ENCODE measurements at places on chromosomes 16 and 17.

DNA sequence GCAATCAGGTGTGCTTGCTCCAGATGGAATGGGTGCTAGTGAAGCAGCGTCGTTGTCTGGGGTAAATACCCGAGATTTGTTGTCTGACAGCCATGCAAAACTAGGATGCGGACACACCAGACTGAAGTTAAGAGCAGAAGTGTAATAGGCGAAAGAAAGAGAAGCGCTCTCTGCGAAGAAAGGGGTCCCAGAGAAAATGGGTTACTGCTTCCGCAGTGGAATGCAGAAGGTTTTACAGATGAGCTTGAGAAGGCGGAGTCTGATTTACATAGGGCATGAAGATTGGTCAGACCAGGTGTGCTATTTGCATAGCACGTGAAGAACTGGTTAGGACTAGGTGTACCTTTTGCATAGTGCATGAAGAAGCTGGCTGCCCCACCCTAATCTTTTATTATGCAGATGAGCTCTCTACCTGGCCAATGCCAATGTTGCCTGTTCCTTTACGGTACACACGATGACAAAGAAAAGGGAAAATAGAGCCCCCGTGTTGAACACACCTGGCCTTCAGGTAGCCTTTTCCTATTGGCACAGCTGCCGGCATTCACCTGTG is 32.0 kb upstream of the SNN start:
- peak; percentile 52 for DNase-seq

- DNase-seq, result no peak
These were observed 52.3 kb upstream of the RASL10B start for GRCh38 chr17:35679007-35679682.

DNA sequence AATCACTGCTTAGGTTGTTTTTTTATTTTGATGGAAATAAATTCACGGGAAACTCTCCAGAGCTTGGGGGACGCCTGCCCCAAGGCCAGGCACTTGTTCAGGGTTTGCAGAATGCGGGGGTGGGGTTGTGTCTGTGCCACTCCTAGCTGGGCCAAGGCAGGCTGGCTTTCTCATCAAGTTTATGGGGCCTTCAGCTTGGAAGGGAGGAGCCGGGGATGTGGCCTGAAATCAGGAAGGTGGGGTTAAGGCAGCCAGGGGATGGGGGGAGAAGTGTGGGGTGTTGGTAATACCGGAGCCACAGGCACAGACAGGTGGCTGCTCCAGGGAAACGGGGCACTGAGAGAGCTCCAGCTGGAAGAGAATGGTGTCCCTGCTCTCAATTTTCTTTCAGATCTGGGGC is 1.7 kb upstream of the CHAD start:
- DNase-seq, result peak; percentile 23

GRCh38 chr17:67638871-67639270 is 78.9 kb upstream of the NOL11 start:
- no peak for DNase-seq

DNA sequence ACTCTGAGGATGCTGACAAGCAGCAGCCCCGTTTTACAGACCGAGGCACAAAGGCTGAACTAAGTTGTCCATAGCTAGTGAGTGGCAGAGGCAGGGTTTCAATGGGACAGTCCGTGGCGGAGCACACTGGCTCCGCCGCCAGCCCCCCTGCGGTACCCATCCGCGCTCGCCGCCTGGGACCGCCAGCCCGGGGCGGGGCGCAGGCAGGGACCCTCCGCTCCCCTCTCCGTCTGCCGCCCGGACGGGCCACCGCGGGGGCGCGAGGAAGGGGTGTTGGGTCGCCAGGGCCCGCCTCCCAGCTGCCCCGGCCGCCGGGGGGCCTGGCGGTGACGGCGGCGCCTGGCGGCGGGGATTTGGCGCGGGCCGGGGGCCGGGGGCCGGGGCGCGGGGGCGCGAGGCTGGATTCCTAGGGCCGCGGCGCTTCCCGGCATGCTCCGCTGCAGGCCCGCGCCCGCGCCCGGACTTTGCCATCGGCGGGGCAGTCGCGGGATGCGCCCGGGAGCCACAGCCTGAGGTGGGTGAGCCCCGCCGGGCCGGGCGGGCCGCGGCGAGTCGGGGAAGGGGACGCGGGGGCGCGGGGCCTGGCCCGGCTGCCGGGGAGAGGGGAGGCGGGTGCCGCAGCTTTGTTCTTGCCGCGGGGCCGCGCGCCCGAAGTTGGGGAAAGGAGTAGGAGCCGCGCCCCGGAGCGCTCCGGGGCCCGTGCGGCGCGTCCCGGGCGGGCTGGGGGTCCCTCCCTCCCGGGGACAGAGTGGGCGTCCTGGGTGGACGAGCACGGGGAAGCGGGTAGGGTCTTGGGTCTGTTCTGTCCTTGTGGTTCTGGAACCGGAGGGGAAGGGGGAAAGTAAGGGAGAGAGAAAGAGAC is at the start of gene TMEM98:
TMEM98 (plus strand) TSS at position 430 of the 862 bp plus-strand sequence. CDS start 3,376 bp downstream, outside the sequence.
- peak; percentile 84 for DNase-seq

- DNase-seq, result no peak
These were observed 581.4 kb downstream of the CDH11 start for GRCh38 chr16:64540434-64540833.

DNA sequence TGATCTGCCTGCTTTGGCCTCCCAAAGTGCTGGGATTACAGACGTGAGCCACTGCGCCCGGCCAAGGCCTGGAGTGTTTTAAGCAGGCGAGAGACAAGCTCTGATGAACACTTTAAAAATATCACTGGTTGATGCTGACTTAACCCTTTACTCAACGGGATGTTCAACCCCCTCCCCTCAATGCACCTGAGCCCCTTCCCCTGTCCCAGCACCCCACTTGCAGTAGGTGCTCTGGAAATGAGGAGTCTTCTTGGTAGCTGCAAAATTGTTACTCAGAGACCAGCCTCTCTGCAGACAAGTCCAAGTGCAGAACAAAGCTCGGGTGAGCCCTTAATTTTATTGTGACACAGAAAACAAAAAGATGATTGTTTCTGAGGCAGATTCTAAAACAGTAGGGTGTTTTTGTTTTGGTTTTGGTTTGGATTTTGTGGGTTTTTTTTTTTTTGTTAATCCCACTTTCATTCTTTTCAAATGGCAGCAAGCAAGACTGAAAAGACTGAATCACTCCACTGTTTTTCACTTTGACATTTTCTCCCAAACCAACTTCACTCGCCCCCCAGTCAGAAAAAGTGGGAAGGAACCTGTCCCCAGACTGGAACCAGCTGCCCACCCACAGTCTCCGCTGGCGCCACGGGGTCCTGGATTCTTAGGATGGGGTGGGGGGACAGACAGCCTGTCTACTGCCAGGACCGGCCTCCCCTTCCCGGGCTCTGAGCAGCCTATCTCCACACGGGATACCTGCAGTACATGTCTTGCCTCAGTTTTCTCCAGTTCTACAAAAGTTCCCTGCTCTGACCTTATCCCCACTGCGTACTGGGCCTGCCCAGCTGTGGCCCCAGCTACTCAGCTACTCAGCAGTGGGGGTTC is 5.2 kb upstream of the PLLP start:
- DNase-seq, result no peak

DNA sequence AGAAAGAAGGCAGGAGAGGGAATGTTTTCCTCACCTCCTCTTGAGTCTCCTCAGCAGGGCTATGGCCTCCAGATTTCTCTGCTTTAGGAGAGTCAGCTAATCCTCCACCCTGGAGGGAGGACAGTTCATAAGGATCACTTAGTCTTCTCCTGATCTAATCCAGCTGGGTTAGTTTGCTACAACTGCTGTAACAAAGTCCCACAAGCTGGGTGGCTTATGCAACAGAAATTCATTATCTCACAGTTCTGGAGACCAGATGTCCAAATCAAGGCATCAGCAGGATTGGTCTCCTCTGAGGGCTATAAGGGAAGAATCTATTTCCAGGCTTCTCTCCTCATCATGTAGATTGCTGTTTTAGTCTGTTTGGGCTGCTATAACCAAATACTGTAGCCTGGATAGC is 40.6 kb upstream of the XYLT1 start:
- DNase-seq, result no peak

- DNase-seq, result no peak
These were observed 841 bp downstream of the C16orf89 start for GRCh38 chr16:5064915-5065314.

DNA sequence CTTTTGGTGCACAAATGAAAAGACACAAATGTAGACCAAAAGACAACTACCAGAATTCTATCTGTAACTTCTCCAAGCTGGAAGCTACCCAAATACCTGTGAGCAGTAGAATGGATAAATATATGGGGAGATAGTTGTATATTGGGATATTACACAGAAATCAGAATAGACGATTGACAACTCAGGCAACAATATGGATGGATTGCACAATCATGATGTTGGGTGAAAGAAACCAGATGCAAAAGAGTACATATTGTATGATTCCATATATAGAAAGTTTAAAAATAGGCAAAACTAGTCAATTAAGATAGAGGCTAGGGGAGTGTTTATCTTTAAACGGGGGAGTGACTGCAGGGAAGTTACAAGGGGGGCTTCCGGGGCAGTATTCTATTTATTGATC is 77.5 kb upstream of the NKD1 start:
- DNase-seq, result no peak

GRCh38 chr17:34313164-34313563 is 6.1 kb upstream of the CCL8 start:
- no peak for DNase-seq

DNA sequence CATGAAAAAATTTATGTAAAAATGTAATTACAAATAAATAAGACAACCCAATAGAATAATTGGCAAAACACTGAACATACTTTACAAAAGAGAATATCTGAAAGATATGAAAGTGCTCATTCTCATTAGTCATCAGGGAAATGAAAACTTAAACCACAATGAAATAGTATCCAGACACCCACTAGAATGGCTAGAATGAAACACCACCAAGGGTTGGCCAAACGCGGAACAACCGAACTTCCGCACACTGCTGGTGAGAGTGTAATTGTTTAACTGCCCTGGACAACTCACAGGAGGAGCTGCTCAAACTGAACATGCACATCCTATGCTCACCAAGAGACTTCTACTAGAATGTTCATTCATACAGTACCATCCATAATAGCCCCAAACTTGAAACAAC is 5.8 kb upstream of the ZDHHC7 start:
- no peak for DNase-seq

- DNase-seq, result no peak
These were observed 8.0 kb upstream of the PRR35 start for GRCh38 chr16:552171-552570.

DNA sequence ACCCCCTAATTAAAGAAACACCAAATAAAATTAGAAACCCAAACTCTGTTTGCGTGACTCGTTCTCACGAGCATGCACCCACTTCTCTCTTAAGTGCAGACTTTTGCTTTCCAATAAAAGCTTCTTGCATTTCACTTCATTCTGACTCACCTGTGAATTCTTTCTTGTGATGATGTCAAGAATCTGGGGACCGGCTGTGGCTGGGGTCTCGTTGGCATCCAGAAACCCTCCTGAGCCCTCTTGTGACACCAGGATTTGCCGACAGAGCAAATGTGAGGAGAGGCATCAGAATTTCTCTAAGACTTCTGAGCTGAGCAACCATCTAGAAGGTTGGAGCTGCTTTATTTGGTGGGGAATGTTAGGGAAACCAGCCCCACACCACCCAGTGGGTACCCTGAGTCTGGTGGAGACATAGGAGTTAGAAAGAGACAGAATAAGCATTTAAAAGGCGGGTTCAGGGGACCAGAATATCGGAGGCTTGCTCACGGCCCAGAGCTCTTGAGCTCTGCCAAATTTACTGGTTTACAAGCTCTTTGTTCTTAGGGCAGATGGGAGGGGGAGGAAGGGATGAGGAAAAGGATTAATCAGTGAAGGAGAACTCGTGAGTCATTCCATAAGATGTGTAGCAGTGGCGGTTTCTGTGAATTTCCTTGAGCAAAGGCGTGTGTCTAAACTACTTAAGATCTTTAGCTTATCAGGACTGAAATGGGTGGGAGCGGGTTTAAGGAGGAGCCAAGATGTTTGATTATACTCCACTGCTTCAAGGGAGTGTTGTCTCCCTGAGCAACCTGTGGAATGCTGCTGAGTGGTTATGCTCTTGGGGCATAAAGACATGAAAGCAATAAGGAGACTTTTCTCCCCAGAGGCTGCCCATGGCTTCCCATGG is 24.2 kb upstream of the TMC5 start:
- DNase-seq, result no peak

GRCh38 chr16:68460067-68460466 is 11.8 kb upstream of the SMPD3 start:
- DNase-seq, result no peak

DNA sequence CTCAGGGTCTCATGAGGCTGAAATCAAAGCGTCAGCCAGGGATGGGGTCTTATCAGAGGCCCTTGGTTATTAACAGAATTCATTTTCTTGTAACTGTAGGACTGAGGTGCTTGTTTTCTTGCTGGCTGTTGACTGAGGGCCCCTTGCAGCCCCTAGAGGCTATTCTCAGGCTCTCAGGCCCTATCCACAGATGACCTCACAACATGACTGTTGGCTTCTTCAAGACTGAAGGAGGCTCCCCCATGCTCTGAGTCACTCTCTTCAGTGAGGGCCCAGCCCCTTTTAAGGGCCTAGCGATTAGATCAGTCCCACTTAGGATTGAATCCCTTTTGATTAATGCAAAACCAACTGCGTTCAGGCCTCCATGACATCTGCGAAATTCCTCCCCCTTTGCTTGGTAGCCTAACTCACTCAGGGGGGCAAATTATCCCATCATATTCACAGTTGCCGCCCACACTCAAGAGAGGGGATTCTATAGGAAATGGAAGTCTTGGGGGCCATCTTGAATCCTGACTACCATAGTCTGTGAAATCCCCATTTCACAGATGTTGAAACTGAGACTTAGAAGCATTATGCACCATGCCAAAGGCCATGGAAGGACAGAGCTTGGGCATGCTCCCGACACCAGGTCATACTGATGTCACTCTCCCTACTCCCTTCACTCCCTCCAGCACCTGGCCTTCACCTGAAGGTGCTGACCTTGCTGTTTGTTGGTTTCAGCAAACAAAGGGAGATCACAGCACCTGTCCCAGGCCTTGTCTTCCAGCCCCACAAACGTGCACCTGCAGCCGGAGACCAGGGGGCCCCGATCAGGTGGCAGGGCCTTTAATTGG is 592.3 kb downstream of the MAF start:
- no peak for DNase-seq

DNA sequence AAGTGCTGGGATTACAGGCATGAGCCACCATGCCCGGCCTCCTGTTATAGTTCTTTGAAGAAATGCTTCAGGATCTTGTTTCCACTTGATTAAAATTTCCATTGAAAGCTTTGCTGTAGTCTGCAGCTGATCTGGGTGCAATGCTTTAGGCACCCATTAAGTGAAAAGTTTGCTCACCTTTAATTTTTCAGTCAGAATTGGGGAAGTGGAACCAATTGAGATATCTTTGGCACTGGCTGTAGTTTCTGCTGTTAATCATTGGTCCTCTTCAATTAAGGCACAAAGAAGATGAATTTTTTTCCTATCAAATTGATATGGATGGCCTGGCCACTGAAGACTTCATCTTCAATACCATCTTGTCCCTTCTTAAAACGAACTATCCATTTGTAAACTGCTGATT is 336.1 kb upstream of the TBX2 start:
- DNase-seq, result no peak

- no peak for DNase-seq
These were observed 14.9 kb downstream of the USP7 start for GRCh38 chr16:8948831-8949230.

GRCh38 chr17:13403982-13404946 is 197.5 kb downstream of the HS3ST3A1 start:
- no peak for DNase-seq

- no peak for DNase-seq
These were observed 4.6 kb upstream of the SLFN13 start for GRCh38 chr17:35453171-35453570.

Data from right kidney (tissue), 9 donors.